ENCODE measurements at places on chromosomes 5 and 9.

GRCh38 chr5:158821331-158821730 is 278.4 kb downstream of the EBF1 start:
- no peak for DNase-seq

DNA sequence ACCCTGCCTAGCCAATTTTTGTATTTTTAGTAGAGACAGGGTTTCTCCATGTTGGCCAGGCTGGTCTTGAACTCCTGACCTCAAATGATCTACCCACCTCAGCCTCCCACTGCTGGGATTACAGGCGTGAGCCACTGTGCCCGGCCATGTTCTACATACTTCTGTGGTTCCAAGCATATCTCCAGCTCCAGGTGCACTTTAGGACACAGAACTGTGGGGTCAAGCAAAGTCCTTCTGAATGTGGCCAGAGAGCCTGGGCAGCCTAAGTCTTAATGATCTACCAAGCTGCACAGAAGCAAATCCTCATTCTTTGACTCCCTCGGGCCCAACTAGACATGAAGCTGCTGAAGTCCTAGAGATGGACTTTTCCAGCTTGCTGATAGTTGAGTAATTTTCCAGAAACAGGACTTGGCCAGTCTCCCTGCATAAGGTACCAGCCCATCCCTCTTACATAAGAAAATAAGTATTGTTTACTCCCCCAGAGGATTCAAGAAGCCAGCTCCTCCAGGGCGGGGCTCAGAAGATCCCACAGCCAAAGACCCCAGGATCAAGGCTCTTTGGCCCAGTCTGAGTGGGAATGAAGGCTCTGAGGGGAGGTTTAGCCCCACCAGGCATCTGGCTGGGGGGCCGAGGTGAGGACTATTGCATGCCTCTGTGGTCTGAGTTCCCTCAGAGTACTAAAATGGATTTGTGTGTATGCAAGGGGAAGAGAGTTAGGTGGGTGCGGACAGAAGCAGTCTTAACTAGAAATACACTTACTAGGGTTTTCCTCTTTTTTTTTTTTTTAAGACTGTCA is 8.7 kb downstream of the CLTB start:
- DNase-seq, result no peak

- DNase-seq, result no peak
Observed at GRCh38 chr5:174493530-174493929, 230.9 kb upstream of the MSX2 start.

GRCh38 chr5:126482591-126482990 is 59.4 kb downstream of the GRAMD2B start:
- DNase-seq, result no peak

DNA sequence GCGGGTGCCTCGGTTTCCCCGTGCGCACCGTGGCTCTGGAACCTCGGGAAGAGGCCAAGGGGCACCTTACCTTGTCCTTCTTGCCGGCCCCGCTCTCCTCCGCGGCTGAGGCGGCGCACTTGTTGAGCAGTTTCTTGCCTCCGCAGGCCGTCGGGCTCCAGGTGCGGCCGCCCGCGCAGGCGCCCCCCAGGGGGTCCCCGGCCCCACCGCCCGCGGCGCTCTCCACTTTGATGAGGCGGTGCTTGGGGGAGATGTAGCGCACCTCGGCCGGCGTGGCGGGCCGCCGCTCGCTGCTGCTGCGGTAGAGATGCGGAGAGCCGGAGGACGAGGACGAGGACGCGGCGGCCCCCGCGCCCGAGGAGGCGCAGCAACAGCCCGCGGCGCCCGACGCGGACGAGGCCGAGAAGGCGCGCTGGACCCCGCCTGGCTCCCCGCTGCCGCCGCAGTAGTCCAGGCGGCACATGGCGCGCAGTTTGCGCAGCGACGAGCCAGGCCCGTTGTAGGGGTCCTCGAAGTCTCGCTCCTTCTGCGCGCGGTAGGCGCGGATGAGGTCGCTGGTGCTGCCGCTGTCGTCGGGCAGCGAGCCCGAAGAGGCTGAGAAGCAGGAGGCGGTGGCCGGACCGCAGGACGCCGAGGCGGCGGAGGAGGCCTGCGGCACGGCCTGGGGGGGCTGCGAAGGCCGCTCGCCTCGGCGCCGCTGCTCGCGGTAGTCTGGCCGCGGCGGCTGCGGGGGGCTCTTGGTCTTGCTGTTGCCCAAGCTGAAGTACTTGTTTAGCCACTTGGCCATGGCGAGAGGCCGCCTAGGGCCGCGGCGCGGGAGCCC is 957 bp downstream of the SHB start:
- DNase-seq, result no peak

GRCh38 chr9:36632892-36633291 is 60.2 kb downstream of the MELK start:
- no peak for DNase-seq

DNA sequence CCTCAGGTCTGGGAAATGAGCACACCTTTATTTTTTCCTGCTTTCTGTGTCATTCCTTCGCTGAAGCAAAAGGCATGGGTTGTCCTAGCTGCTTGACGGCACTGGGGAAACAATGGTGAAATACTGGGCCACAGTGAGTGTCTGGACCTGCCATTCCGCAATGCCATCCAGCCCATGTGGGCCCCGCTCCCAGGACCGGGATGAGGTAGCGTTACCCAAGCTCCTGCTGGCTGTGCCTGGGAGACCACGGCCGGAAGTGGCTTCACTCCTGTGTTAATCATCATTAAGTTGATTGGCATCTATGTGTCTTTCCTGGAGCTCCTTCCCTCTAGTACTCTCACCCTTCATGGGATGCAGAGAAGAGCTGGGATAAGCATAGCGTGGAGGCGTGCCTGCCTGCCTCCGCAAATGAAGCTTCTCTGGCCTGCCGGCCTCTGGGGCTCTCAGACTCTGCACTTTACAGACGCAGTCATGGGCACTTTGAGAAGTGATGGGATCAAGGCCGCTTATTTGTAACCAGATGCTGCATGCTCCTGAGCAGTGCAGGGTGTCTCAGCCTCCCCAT is 16.5 kb upstream of the SMIM32 start:
- no peak for DNase-seq

DNA sequence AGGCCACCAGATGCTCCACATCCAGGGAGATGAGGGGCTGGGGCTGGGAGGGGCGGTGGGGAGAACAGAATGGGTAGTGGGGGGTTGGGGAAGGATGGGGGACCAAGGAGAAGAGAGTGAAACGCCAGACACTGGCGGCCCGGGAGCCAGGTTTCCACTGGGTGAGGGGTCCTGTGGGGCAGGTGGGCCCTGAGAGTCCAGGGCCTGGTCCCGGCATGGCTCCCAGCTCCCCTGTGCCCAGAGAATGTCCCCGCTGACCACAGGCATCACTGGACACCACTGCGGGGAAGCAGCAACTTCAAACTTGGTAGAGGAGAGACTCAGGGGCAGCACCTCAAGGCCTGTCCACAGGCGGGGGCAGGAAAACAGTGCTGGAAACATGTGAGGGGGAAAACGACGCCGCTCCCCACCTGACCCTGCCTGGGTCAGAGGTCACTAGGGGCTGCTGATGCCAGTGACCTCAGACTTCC is 13.2 kb downstream of the NINJ1 start:
- no peak for DNase-seq

DNA sequence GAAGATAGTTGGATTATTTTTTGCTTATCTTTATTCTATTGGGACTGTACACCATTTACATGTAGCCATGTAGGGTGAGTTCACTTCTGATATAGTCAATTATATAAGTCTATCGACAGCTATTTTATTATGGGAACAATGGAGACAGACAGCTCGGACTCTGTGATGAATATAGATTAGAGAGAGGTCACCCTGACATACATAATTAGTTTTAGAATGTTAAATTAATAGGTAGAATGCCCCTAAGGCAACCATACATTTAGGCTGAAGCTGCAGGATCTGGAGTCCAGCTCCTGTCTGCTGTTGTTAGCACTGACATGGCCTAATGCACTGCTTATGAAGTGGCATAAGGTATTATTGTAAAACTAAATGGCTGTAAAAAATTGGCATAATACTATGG is 700.8 kb downstream of the MAT2B start:
- DNase-seq, result no peak

DNA sequence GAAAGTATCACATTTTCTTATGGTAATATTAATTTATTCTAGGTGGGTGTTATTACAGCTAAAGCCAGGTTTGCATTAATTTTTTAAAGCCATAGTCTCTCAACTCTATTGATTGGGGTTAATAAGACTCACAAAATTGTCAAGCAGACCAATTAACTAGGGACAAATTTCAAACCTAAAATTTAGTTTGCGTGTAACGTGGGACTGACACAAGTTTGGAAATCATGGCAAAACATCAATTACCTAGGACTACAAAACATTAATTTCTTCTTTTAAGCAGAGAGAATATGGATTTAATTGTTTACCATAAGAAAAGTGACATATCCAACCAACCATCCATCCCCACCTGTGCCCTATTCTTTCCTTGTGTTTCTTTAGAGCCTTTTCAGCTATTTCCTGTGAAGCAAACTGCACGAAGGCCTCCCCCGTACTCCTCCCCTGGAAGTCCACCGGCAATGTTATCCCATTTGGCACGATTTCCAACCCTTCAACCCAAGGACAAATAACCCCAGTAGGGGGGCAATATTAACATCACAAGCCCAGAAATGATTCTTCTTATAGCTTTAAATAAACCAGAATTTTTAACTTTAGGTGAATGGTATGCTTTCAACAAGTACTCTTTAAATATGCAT is 4.4 kb downstream of the HNRNPH1 start:
- DNase-seq, result no peak

DNA sequence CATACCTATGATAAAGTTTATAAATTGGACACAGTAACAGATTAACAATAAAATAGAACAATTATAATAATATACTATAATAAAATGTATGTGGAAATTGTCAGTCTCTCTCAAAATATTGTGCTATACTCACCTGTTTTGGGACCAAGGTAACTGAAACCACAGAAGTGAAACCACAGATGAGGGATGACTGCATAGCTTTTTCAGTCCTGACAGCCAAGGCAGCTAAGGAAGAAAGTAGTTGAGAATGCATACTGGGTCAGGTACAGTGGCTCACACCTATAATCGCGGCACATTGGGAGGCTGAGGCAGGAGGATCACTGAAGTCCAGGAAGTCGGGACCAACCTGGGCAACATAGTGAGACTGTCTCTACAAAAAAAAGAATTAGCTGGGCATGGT is 8.9 kb downstream of the SRP19 start:
- no peak for DNase-seq

DNA sequence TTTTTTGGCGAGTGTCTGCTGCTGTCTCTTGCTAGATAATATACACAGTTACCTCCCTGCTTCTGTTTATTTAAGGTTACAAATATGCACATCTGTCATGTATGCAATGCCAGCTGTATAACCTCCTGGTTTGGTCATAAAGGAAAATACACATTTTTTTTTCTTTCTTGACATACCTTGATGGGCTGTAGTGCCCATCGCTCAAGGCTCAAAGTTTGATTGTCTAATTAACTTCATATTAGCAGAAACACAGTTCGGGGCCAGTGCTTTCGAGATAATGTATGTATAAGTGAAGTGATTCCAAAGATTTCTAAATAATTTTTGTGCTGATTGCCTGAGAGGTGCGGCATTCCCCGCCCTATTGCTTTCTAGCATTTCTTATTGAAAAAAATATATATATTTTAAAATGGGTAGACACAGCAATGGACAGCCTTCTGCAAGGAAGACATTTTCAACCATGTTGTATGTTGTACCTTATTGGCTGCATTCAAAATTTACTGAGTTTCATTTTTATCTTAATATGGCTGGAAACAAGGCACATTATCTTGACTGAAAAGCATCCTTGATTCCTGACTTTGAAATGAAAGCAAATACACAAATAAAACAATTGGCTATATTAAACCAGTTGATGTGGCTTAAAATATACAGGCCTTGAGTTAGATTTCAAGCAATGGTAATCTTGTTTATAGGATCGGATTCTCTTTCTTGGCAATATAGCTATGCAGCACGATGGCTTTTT is 206.2 kb downstream of the MEF2C start:
- DNase-seq, result no peak

GRCh38 chr5:180541710-180542109 is 47.5 kb downstream of the CNOT6 start:
- DNase-seq, result no peak

GRCh38 chr9:133189826-133190225 is 19.2 kb downstream of the OBP2B start:
- no peak for DNase-seq

DNA sequence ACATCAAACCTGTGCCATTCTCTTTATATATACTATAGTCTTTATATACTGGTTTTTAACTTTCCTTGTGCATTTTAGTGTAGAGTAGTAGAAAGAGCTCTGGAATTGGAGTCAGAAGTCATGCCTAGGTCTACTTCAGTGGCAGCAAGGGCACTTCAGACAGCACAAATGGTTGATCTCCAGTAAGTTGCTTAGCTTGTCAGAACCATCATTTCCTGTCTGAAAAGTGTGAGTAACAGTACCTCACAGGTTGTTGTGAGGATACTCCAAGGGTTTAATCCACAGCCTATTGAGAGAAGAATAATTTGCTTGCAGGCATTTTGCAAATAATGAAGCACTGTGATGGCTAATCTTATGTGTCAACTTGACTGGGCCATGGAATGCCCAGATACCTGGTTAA is 95.8 kb upstream of the NR4A3 start:
- no peak for DNase-seq

DNA sequence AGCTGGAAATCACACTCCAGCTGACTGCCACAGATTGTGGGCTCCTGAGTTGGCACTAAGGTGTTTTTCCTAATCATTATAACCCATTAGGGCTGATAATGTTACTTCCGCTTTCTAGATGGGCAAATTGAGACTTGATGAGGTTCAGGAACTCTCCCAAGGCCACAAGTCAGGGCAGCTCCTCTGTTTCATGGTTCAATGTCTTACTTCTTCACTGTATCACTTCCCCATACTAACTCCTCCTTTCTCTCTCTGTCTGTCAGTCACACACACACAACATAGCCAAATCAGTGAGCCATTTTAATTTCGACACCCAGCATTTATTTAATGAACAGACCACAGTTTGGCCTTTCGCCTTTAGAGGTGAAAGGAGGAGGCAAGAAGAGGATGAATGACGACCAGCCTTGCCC is 17.8 kb upstream of the TRAF1 start:
- DNase-seq, result no peak

DNA sequence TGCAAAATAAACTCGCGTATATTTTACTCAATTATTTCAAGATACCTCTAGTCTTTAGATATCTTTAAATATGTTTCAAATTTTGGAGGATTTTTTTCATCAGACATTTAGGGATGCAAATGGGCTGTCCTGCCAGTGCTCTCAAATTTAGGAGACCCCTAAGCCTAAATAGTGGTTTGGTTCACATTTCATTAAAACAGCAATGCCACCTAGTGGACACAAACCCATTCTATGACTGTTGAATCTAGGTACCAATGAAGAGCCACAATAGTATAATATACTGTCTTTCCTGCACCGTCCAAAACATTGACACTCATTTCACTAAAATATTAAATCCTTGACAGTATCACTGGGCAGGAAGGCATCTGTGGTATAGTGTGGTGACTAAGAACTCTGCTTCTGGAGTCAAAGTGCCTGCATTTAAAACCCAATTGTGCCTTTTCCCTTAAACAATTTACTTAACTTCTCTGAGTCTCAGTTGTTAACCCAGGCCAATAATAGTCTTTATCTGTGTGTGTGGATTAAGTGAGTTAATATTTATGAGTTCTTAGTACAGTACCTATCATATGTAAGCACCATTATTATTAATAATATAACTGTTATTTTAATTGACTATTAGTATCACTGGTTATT is 148.0 kb downstream of the RORB start:
- no peak for DNase-seq

GRCh38 chr9:13479096-13479495 is 199.6 kb upstream of the MPDZ start:
- DNase-seq, result no peak

- DNase-seq, result no peak
Observed at GRCh38 chr9:23659346-23660006, 166.6 kb downstream of the ELAVL2 start.

Measured in T-helper 1 cell (primary cell).